ENCODE measurements at places on chromosomes 3 and 15.

DNA sequence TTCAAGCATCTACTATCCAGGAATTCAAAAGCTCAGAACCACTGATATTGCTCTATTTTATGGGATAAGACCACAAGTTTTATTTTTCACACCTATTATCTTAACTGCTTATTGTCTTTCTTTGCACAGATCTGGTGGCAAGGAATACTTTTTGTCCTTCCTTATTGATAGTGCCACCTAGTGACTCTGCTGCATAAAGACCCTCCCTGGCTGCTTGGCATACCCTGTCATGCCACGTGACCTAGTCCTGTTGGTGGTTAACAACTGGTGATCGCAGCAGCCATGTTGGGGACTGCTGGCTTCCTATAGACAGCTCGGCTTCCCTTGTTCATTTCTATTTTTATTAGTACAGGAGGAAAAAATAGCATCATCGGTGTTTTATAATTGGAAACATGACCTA lies 236.3 kb downstream of the MEX3B start:
- DNase-seq, result no peak

- DNase-seq, result peak; percentile 45
Measured at GRCh38 chr3:182793663-182794454, 555 bp downstream of the ATP11B start.

DNA sequence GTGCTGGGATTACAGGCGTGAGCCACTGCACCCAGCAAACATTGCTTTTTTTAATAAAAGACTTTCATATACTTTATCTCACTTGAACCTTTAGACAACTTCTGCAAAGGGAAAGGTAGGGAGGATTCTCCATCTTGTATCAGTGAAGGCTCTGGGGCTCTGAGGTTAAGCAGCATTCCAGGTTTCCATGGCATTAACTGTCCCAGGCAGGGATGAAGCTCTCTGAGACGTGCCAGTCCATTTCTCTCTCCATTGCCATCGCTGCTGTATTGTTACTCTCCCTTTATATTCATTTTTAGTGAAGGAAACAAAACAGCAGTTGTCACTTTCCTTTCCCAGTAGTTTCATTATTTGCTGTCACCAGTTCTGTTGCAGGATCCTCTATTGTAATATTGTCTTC lies 342.4 kb downstream of the LPP start:
- DNase-seq, result no peak

DNA sequence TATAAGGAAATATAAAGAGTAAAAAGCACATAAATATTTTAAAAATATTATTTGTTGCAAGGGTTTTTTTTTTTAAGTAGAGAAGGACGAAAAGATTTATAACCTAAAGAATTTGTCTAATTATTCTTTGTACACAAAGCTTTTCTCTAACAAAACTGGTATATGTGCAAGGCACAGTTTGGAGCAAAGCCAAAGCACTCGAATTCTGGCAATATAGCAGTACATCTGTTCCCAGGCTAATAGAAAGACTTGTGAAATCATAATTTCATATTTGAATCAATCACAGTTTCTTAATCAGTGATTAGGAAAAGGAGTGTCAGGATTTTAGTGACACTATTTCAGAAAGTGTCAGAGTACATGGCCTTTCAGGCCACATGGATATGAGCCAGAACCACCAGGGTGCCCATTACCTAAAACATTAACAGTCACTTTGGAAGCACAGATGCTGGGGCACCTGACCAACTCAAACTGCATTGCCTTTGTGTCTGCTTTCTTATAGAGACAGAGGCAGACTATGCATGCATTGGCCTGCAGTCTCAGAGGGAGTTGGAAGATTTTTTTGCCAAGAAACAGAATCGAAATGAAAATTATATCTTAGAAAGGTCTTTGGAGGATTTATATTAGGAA lies 651.8 kb upstream of the SGO1 start:
- no peak for DNase-seq

DNA sequence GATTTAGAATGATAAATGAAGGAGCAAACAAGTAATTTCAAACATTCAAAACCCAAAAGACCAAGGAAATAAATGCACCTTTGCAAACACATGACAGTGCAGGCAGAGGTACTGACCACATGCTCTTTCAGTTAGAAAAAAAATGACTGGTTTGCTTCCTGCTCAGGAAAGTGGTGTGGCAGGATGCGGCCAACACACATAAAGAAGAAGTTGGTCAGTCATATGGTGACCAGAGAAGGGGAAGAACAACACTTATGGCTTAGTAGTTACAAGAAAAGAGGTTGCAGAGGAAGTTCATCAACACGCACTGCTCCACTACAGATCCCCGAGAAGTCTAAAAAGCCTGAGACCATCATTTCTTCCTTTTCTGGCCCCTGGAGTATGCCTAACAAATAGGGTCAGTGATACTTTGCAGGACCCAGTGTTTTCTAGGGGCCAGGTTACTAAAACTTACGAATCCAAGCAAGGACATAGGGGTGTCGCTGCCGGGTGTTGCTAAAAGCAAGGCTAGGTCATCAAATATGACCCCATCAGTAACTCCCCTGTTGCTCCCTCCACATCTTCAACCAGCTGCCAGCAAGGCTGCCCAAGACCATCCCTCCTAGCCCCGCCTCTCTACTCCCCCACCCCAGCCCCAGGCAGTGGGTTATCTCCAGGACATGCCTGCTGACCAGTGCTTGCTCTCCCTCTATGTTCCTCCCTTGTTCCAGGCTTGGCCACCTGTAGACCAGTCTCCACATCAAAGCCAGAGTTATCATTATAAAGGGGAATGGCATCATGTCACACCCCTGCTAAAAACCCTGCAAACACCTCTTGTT lies 11.2 kb downstream of the ATP8B4 start:
- DNase-seq, result peak; percentile 65

DNA sequence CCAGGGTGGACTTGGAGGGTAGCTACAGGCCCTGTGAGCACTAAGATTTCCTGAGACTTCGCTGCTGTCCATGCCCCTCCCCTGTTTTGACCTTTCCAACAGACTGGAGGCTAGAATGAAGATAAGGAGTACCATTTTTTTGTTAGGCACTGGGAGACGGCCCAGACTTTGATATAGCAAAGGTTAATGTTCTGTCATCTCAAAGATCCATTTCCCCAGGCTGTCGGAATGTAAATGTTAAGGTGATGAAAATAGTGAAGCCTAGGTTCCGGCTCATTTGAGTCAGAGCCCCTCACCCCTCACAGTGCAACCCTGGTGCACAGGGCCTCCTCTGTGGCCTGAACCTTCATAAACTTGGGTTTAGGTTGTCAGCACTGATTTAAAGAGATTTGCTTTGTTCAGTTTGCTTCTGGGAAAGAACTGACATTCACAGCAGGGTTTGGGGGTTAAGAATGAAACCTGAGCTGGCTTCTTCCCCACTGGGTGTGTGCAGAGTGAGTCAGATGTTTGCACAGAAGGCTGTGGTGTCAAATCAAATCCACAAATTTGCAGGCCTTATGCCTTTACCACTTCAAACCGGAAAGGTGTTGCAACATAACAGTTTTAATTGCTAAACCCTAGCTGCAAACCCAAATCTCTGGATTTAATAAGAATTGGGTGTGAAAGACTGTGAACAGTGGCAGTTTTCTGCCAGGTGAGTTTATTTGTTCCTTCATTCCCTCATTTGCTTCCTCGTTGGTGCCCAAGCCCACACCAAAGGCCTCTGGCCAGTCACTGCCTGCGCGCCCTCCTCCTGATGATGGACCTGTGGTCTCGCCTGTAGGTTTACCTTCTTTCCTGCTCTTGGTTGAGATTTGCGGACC lies 20.6 kb upstream of the KCTD6 start:
- peak; percentile 34 for DNase-seq

GRCh38 chr3:195906865-195907683 lies 1.3 kb downstream of the TNK2 start:
- DNase-seq, result peak; percentile 74

DNA sequence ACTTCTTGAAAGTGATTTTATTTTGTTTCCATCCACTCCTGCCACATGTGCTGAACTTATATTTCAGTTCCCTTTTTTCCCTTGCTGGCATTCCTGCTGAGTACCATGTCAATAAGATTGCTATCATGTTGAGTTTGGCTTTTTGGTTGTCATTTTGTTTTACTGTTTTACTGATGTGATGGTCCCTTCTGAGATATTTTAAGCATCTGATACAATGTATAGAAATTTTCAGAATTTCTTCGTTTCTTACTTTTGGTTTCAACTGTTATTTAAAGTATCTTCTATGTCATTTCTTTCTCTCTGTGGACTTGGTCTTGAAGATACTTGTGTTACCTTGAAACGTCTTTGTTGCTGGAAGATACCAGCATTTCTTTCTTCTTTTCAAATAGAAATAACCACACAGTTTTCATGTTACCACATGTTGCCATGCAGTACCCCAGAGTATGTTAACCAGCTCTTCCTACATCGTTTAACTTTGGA lies 14.1 kb downstream of the SIDT1 start:
- peak; percentile 39 for DNase-seq

GRCh38 chr15:59632714-59633113 lies 21.1 kb downstream of the GCNT3 start:
- no peak for DNase-seq

DNA sequence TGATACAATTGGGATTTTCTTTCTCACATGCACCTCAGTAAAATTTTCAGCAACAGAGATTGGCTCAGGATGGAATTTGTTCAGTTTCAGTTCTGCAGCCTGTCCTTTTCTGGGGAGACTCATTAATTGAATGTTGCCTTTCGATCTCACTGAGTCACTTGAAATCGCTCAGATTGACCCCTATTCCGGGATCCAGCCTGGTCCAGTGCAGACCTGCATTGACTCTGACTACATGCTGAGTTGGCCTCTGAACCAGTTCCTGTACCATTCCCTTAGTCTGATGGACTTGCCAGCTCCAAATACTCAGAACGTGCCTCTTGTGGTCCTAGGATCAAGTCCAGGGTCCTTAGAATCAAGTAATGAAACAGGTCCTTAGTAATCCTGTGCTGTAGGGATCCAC lies 9.4 kb downstream of the IGF1R start:
- DNase-seq, result no peak

GRCh38 chr3:185308126-185308754 lies 54.4 kb upstream of the EHHADH start:
- DNase-seq, result peak; percentile 64

- no peak for DNase-seq
Measured at GRCh38 chr3:160106905-160107861, 118.0 kb upstream of the C3orf80 start.

GRCh38 chr3:140223197-140223596 lies 288.2 kb downstream of the CLSTN2 start:
- DNase-seq, result no peak

- DNase-seq, result no peak
Measured at GRCh38 chr3:88132894-88133293, 16.9 kb upstream of the C3orf38 start.

- no peak for DNase-seq
Measured at GRCh38 chr3:139303216-139303615, 40.6 kb upstream of the MRPS22 start.

- DNase-seq, result no peak
Measured at GRCh38 chr3:23209747-23210487, 6.8 kb downstream of the UBE2E2 start.

DNA sequence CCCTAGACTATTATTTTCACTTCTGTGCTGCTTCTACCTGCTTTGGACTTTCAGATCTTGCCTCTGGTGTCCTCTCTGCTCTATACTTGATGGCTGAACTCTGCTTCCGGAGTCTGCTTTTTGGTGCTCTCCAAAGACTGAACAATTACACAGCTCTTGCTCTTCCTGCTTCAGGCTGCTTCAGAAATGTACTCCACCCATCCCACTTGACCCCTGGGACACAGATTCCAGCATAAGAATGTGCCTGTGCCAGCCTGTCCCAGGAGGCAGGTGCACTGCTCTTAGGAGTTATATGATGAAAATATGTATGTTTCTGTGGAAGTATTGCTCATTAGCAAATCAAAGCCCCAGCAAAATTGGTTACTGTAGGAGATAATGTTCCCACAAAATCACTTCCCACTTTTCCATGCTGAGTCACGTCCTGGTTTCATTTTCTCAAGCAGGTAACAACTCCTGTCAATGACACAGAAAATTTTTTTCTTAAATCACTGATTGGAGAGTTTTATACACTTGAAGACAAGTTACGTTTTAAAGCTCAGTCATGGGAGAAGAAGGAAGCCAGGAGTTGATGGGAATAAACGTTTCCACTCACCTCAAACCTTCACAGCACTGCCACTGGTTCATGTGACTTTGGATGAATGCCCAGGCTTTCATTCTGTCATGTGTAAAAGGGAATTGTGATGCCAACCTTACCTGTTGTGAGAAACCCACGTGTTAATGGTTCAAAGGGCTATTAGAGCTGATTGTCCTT lies 239.4 kb upstream of the ZPLD1 start:
- DNase-seq, result no peak

DNA sequence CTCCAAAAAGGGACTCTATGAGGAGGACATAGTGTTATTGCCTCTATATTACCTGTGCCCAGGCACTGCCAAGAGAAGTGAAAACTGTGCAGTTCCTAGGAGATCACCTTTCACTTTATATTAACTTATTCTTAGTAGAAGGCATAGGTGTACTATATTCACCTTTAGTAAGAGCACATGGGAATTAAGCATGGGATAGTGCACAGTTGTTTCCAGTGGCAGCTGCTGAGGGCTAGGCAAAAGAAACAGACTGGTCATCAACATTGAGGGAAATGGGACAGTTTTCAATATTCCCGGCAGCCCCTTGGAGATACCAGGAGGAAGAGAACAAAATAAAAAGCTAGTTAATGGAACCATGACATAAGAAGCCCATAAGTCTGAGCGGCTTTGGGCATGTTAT lies 100.9 kb downstream of the PLCL2 start:
- DNase-seq, result no peak

DNA sequence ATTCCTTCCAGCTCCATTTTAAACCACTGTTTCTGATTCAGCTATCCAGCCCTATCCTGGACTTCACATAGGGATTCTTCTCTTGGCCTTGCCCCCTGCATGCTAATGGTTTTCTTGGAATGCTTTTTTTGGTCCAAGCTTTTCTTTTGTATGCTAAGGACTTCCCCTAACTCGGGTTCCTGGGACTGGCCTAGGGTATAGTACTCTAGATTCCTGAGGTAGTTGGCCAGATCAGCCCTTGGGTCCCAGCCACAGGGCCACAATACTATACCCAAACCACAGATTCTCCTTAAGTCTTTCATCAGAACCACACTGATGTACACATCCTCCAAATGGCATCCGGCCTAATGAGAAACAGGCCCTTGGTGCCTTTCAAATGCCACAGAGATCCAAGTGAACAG lies 2.8 kb downstream of the FYCO1 start:
- no peak for DNase-seq

GRCh38 chr3:173140986-173141385 lies at the start of gene SPATA16:
Gene SPATA16, minus strand, starts transcription at chr3:173141235. Its CDS starts 23,504 bp downstream, at chr3:173117731.
- no peak for DNase-seq

DNA sequence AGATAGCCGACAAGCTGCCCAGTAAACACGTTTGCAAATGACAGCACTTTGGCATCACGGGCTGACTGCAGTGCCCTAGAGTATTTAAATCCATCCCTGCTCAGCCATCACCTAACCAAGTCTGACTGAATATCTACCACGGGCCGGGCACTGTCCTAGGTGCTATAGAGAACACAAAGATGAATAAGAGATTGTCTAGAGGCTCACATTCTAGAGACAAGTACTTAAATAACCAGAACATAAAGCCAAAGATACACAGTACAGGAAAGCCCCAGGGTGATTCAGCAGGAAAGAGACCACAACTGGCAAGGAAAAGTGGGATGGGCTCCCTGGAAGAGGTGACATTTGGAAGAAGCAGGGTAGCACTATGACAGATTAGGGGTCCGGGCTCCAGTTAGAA lies 103.5 kb downstream of the MYLK start:
- no peak for DNase-seq
